ENCODE measurements at places on chromosomes 2 and 18.
A peak's percentile ranks its signal among the peaks of the same experiment; 100 is the strongest.

GRCh38 chr2:188966079-188966571, 8.0 kb upstream of the COL3A1 start:
- DNase-seq: no peak

- DNase-seq: peak; percentile 70
Measured at GRCh38 chr18:37299471-37300304, 265.9 kb downstream of the CELF4 start.

DNA sequence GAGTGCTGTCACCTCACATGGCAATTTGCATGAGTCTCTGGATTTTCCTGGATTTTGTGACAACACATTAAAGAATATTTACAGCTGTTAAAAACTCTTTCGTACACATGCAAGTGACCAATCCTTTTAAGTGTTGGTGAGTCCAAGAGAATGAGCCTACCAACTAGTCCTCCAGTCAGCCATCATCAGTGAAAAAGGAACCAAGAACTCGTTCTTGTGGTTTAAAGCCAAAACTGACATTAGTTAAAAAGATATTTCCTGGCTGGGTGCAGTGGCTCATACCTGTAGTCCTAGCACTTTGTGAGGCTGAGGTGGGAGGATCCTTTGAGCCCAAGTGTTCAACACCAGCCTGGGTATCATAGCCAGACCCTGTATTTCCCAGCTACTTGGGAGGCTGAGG, 215.4 kb upstream of the ITGA4 start:
- DNase-seq: no peak

DNA sequence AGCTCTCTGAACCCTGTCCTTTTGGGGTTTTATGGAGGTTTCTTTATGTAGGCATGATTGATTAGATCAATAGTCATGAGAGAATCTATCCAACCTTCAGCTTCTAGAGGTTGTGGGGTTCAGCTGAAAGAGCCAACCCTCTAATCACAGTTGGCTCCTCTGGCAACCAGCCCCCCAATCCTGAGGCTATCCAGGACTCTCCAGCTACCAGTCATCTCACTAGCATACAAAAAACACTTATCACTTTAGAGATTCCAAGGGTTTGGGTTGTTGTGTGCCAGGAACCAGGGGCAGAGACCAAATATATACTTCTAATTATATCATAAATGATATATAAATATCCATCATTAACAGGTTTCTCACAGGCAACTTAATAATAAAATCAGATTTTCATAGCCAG, 11.7 kb downstream of the WDPCP start:
- no peak for DNase-seq

GRCh38 chr2:123953846-123954245, 71.2 kb upstream of the CNTNAP5 start:
- no peak for DNase-seq

GRCh38 chr2:223560749-223561435, 41.3 kb downstream of the SCG2 start:
- no peak for DNase-seq

DNA sequence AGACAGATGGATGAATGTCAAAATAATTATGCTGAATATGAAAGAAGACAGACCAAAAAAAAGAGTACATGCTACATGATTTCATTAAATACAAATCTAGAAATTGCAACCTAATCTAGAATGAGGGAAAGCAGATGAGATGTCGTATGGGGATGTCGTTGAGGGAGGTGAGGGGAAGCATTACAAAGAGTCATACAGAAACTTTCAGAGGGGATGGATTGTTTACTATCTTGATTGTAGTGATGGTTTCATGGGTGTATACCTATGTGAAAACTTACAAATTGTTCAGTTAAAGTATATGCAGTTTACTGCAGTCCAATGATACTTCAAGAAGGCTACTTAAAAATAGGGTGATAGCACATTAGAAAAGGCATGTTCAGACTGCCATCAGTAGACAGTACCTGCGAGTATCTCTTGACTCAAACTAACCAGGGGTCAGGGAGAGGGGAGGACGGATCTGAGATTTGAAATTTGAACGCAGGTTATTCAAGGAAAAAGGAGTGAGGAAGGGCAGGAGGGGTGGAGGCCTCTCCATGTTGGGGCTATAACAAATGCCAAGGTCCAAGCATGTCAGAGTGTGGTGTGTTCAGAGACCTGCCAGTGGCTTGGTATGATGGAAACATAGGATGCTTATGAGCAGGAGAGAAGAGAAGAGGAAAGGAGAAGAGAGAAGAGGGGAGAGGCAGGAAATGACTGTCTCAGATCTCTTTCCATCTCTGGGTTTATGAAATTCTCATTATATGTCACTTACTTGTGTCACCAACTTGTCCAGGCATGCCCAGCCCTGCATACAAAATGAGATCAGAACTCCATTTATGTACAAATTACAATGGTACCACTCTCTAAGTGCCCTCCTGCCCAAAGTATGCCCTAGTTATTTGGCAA, 257.3 kb upstream of the CXCR4 start:
- DNase-seq: no peak

- DNase-seq: peak; percentile 82
Measured at GRCh38 chr2:74374509-74375205, 5.5 kb downstream of the DCTN1 start.

GRCh38 chr2:17133052-17133671, 385.1 kb downstream of the RAD51AP2 start:
- no peak for DNase-seq

DNA sequence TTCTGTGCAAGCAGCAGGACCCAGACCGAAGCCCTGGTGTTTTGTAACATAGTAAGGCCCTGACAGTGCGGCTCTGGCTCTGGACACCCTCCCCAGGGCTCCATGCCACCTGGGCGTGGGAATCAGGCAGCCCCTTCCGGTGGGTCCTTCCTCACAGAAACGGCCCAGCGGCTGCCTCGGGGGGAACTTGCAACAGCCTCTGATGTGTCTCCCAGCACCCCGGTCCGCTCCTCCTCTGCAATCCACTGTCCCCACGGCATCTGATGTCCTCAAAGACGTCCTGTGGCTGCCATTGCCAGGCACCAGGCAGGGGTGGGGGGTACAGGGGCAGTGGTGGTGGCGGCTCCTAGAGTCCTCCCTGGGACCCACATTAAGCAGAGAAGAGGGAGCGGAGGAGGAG, 58.8 kb downstream of the CENPO start:
- DNase-seq: no peak

DNA sequence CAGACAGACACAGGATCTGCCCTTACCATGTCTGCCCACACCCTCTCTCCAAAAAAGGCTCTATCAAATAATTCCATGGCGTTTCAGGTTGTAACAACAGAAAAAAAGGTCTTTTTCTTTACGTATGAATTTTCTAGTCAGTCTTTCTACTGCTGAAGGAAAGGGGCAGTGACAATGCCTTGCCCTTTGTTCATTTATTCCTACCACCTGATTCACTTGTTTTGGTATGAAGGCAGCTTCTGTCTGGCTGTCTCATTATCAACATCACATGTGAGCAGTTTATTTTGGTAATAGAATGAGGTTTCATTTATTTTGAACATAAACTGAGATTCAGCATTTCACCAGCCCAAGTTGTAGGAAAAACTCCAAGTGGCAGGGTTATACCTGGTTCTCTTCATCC, 94.3 kb upstream of the KLF7 start:
- DNase-seq: no peak

- DNase-seq: no peak
Measured at GRCh38 chr18:34330308-34330707, 105.6 kb upstream of the NOL4 start.

GRCh38 chr2:201242571-201243277, 17.6 kb upstream of the CASP8 start:
- no peak for DNase-seq

GRCh38 chr2:217047209-217047608, 187.3 kb upstream of the TNP1 start:
- no peak for DNase-seq

DNA sequence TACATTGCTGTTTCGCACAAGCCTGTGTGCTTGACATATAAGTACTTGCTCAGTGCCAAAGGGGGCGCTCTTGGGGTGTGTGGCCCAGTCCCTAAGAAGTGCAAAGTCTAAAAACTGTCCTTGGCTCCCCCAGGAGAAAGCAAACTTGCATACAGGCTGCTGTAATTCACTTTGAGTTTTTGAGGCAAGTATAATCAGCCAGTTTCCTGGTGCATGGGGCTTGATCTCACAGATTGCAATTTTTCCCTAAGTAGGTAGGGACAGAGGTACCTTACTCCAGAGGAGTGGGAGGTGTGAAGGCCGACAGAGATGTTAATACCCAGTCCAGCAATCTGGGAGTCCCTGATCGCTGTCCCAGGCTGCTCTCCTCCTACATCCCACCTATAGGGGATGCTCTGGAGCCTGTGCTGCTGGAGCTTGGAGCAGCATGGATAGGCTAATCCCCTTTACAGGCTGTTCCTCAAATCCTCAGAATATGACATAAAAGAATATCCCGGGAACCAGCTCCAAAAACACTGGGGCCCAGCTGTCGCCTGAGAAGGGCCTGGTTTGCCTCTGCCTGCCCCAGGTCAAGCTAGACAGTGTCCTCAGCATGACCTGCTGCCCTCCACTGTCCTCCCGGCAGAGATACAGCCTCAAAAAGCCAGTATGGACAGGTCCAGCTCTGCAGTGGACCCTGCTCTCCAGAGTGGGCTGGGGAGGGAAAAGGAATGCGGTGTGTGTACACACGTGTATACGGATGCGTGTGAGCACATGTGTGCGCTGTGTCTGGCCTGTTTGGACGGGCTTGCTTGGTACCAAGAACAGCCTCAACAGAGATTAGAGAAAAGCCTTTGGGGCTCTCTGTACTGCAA, 136.5 kb upstream of the HAAO start:
- peak; percentile 67 for DNase-seq

DNA sequence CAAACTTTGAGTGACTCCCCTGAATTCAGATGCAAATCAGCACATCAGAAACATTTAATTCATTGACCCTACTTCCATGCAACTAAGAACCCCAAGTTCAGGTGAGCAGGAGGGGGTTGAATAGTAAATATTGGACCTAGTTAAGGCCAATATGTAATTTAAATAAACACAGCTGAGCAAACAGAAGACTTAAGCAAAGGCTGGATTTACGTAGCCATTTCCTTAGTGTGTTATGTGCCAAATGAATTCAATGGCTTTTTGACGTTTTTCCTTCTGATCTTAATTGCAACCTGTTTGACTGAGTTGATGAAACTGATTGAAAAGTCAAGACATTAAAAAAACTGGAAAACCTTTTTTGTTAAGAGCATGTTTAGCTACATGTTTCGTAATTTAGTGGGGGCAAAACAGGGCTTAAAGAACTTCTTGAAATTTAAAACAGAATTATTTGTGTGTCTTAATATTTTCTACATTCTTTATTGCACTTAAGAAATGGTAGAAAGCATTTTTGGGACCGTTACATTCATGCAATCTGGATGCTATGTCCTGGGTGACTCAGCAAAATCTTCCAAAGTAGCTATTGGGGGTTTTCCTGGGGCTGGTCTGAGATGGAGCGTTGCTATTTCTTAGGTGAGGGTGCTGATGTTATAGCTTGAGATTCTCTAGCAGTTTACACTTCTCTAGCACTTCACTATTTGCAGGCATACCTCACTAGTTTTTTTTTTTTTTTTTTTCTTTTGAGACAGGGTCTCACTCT, 25.5 kb upstream of the KCNE4 start:
- DNase-seq: no peak

- DNase-seq: no peak
Measured at GRCh38 chr2:237628247-237629187, 1.1 kb downstream of the LRRFIP1 start.

DNA sequence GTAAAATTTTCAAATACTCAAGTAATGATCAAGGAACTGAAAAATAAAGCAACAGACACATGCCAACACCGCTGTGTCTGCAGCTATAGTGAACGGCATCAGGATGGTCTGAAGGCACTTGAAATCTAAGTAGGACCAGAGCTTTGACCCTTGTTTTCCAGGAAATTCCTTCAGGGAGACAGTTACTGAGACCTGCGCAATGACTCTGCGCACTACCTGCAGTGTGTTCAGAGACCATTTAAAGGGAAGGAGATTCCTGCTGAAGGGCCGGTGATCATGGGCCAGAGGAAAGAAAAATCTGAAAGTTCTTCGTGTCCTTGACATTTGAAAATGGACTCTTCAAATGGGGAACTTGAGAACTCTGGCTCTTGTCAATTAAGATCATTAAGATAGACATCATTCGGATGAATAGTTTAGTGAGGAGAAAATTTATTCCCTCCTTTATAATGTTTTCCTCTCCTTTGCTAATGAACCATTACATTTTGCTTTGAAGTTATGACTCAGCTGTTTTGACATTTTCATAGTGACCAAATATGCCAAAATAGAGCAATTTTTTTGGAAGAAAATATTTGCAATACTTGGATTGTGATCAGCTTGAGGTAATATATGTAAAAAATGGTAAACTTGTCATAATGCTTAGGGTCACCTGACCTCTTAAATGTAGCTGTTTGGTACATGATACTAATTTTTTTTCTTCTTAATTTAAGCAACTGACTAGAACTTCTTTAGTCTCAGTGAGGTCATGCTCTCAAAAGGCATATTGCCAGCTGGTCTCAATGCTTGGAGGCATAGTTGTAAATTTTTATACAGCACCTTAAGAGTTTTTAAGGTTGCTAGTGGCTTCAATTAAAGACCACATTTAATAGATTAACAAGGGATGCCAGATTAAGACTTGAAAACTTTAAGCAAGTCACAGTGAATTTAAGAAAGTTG, 329.3 kb downstream of the ARHGAP15 start:
- DNase-seq: no peak

GRCh38 chr2:86806059-86806857, 15.5 kb upstream of the CD8A start:
- DNase-seq: no peak

DNA sequence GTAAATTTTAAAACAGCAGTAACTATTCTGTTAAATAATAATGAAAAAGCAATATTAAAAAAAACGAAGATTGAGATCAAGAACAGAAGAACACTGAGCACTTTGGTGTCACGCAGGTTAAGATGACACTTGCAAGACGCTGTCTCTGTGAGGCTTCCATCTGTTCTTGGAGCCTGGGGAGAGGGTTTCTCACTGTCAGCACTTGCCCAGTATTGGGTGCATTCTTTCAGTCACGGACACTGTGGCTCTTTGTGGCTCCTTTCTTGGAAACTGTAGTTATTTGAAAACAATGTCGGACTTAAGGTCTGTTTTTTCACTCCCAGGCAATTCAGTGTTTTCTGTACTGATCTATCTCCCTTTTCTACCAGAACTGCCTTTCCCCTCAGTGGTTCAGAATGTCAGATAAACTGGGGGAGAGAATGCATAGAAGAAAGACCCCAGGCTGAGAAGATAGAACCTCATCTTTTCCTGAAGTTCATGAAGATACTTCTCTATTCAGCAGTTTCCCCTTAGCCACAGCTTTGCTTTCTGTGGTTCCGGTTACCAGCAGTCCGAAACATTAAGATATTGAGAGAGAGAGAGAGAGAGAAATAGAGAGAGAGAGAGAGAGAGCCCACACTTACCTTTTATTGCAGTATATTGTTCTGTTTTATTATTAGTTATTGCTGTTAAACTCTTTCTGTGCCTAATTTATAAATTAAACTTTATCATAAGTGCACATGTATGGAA, 283.3 kb downstream of the DCDC2C start:
- DNase-seq: no peak

GRCh38 chr2:98300141-98300874, 45.9 kb upstream of the CNGA3 start:
- no peak for DNase-seq
